ENCODE measurements at places on chromosomes 2 and 18.

- DNase-seq = peak; percentile 68
These were observed 499 bp downstream of the COBLL1 start for GRCh38 chr2:164840930-164841718.

- DNase-seq = no peak
These were observed 155.1 kb upstream of the RASGRP3 start for GRCh38 chr2:33321236-33321771.

GRCh38 chr2:64888591-64889309 lies 100.4 kb upstream of the SLC1A4 start:
- DNase-seq = peak; percentile 21

DNA sequence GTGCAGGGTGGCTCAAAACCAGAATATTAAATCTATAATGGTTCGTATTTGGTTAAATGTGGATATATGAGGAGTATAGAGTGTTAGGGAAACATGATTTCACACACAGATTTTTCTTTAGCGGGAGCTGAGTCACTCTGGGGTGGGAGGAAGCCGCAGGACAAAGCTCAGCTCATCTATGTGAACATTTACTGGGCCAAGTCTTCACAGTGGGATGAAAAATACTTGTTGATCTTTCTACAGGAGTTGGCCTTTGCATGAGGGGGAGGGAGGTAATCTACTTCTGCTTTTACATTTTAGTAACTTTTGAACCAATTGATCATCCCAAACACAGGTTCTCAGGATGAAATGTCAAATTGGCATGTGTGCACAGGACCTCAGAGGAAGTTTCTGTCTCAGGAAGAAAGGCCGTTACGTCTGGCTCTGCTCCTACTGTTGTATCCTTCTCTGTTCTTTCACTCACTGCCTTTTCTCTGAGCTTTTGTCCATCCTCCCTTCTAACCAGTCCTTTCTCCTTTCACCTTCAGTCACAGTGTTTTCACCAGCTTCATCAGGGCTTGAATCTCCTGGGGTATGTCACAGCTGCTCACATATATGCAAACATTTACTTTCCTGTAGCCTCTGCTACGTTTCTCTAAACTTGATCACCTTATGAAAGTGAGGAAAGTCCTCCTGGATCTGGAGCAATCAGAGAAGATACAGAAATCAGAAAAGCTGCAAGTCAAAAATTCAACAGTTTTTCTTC lies 943.3 kb upstream of the FANCL start:
- DNase-seq = no peak

DNA sequence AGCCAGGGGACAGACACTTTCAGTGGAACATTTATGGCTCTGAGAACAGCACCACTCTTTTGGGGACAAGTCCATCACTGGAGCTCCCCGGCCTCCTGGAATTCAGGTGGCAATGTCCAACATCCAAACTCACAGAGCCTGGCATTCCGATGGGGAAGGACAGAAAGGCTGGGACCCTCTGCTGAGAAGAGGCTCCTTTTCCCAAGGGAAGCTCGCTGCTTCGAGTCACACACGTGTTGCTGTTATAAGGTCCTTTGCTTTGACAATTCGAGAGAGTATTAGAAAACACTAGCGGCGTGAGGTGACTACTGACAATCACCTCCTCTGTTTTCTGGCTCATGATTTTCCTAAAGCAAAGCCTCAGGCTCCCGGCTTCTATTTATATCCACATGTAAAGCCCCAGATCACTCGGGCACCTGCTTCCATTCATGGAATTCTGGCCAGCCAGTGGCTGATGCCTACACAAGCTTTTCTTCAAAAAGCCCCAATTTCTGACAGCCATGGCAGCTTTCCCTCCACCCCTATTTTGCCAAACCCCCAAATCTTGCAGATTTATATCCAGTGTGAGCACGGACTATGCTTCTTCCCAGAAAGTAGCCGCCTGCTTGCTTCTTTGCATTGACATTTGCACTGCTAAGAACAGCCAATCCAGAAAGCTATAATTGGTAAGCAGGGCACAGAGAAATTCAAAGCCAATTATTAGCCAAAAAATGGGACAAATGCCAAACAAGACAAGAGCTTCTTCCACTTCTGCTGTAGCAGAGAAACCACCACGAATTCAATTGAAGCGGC lies 67.3 kb downstream of the NDUFA10 start:
- DNase-seq = no peak

- DNase-seq = no peak
These were observed 1024.1 kb upstream of the KLHL29 start for GRCh38 chr2:22360735-22361374.

DNA sequence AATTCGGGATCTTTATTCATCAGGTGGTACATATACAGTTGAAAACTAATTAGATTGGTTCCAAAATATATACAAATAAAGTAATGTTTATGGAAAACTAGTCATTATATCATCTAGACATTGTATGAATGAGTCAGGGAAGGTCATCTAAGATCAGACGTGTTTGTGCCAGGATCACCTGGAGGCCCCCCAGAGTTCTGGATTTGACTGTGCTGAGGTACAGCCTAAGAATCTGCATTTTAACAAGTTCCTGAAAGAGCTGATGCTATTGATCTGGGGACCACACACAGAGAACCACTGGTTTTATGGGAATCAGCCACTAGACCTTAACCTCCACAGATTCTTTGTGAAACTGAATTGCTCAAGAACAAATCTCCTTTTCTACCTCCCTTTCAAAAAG lies 43.2 kb downstream of the PARD6G start:
- DNase-seq = no peak

GRCh38 chr2:237092920-237093781 lies 7.5 kb downstream of the COPS8 start:
- no peak for DNase-seq

GRCh38 chr2:58122540-58122939 lies 75.9 kb downstream of the VRK2 start:
- no peak for DNase-seq

DNA sequence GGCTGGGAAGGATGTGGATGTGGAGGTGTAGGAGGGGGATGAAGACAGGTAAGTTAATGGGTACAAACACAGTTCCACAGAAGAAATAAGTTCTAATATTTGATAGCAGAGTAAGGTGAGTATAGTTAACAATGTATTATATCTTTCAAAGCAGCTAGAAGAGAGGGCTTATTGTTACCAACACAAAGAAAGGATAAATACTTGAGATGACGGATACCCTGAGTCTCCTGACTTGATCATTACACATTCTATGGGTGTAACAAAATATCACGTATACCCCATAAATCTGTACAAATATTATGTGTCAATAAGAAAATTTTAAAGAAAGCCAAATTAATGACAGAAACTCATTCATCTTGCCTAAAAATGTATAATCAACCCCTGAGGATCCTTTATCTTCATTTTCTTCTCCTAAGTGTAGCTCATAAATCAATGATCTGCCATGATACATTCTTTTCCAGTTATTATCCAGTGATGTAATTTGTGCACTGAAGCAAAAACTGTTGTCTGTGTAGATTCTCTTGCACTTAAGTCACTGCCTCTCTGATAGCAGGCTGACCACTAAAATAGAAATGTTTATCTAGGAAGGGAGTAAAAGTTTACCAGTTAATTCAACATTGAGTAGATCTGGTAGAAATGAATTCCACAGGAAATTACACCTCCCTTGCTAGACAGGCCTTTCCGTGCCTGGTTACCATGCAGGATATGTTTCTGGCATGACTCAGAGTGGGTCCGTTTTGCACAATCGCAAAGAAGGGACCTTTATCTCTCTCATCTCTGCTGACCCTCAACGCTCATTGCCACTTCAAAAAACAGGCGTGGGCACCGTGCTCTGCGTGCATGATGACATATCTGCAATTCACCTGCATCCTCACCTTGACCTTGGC lies 249.7 kb upstream of the NCKAP5 start:
- peak; percentile 98 for DNase-seq

GRCh38 chr2:237154884-237155851 lies 69.5 kb downstream of the COPS8 start:
- no peak for DNase-seq

GRCh38 chr2:191610756-191611155 lies 67.2 kb upstream of the NABP1 start:
- no peak for DNase-seq

DNA sequence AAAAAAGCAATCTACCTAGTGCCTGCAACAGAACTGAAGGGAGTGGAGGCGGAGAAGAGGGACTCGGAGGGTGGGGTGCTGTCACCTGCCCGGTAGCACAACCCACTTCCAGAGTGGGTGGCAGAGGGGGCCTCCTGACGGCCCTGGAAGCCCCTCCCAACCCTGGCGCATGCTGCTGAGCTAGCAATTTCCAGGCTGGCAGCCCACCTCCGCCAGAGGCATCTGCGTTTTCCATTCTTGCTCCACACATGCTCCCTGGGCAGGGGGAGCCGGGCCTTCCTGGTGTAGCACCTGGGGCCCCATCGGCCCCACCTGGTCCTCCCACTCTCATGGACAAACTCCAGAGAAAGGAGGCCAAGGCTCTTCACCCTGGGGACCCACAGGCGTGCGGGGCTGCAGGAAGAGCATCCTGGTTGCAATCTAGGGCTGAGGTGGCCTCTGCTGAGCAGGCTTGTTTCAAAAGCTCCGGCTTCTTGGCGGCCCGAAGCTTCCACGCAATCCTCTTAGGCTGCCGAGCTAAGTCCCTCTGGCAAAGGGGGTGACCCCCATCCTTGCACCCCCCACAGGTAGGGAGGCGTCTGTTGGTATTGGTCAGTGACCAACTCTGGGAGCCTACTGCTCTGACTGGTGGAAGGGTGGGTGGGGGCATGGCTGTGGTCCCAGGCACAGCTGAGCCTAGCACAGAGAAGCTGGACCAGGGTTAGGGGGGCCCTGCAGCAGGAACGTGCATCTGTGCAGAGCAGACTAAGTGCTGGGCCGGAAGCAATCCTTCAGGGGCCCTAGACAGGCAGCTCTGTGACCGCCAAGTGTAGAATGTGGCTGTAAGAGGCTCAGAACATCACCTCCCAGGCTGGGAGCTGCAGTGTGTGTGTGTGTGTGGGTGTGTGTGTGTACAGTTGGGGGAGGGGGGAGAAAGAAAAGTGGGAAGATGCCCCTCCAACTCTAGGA lies 2.6 kb downstream of the HS6ST1 start:
- no peak for DNase-seq

GRCh38 chr2:120658770-120659158 lies 76.9 kb upstream of the GLI2 start:
- DNase-seq = no peak

DNA sequence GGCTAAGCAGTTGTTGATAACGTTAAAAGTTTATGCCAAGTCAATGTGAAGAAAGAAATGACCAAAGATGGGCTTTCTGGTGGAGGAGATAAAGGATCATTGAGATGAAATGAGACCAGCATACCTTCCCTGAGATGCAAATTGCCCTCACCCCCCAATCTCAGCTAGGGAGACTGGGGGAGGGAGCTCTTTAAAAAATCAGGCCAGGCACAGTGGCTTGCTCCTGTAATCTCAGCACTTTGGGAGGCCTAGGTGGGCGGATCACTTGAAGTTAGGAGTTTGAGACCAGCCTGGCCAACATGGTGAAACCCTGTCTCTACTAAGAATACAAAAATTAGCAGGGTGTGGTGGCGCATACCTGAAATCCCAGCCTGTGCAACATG lies 30.9 kb upstream of the KCMF1 start:
- DNase-seq = no peak

- no peak for DNase-seq
These were observed 40.7 kb downstream of the TRAPPC12 start for GRCh38 chr2:3420076-3420768.

DNA sequence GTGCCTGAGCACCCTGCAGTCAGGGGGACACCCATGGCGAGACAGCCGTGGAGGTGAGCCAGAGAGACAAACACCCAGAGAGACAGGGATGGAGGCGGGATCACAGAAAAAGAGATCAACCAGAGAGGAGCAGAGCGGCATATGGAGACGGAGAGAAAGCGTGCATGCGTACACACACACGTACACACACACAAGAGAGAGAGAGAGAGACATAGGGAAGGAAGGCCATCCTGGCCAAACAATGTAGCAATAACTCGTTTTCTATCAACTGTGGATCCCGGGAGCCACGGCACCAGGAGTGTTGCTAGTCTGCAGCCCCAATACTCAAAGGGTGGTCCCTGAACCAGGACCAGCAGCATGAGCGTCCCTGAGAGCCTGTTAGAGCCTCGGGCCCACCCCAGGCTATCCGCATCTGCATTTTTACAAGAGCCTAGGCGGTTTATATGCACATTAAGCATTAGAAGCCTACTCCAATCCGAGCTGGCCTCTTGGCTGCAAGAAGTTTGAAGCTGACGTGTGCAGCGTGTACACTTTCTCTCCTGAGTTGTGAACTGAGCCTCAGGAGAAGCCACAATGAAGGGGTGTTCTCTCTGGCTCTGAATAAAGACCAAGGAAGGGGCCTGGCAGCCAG lies 50.1 kb upstream of the MYCN start:
- no peak for DNase-seq

DNA sequence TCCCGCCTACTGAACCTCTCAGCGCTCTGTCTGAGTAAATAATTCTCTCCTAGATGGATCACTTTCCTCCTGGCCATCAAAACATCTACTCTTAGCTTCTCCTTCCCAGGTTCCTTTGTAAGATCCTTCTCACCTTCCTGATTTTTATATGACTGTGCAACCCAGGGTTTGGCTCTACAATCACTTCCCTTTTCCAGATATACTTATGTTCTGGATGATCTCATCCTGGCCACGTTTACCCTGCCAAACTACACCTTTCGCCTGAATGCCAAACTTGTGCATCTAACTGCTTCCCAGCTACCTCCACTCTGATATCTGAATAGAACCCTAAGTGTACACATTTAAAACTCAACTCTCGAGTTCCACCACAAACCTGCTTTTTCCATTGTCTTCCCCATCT lies 290.5 kb upstream of the REV1 start:
- DNase-seq = no peak

DNA sequence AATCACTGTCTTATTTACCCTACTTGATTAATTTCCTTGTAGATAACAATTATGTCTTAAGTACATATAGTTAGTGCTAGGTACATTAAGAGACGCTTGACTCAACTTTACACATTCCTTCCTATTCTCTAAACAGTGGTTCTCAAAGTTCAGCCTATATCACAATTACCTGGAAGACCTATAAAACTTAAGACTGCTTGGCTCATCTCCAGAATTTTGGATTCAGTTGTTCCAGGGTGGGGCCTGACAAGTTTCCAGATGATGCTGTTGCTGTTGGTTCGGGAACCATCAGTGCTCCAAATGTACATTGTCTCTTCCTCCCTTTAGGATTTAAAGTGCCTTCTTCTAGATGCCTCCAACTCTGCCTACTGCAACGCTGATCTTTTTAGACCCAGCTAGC lies 4.0 kb downstream of the PPP3R1 start:
- DNase-seq = no peak

- DNase-seq = no peak
These were observed 59.4 kb downstream of the PDE1A start for GRCh38 chr2:182367401-182367800.
